ENCODE measurements at places on chromosomes 1 and 21. TPM values are rescaled to one million over a fixed set of nuclear protein-coding genes. Genes with fewer than 3 reads are reported as not detected.

- peaks cover 9% of the 10 kb centered on the region for H3K27me3 ChIP-seq
- no peaks in the 10 kb centered on the region for H3K36me3 ChIP-seq
- no peak for DNase-seq
- H3K27ac ChIP-seq = no peak overlapping the region
- H3K4me3 ChIP-seq = no peak overlapping the region
- peaks cover 16% of the 10 kb centered on the region for H3K4me1 ChIP-seq
Measured at GRCh38 chr1:47940326-47940725, 56.9 kb downstream of the TRABD2B start.

The FCRL1 gene
- not detected for total RNA-seq

DNA sequence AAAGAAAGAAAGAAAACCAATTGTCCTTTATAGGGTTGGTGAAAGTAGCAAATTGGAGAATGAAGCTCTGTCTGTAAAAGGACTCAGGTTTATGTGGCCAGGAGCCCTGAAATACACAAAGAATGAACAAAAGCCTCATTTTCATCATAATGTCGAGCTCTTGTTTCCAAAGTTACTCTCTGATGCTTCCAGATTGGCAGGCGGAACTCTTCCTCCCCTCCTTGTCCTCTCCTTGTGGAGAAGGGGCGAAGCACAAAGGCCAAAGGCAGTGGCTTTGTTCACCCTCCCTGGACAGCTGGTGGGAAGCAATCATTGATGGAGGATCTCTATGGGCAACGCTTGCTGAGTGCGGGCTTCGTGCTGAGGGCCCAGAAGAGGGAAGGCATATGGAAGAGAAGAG lies 5.6 kb downstream of the CA6 start:
- H3K4me1 ChIP-seq = peaks cover 5% of the 10 kb centered on the region
- H3K27me3 ChIP-seq = no peaks in the 10 kb centered on the region
- no peaks in the 10 kb centered on the region for H3K36me3 ChIP-seq
- H3K4me3 ChIP-seq = no peak overlapping the region

The SIPA1L2 gene
- total RNA-seq = 127 TPM

- DNase-seq = no peak
- no peak overlapping the region for H3K27ac ChIP-seq
- no peaks in the 10 kb centered on the region for H3K27me3 ChIP-seq
Measured at GRCh38 chr1:92797961-92798360, 13.1 kb upstream of the EVI5 start.

- peaks cover 21% of the 10 kb centered on the region for H3K4me1 ChIP-seq
- no peak overlapping the region for H3K27ac ChIP-seq
- DNase-seq = no peak
- no peak overlapping the region for H3K4me3 ChIP-seq
Measured at GRCh38 chr21:33839806-33840205, 75.8 kb downstream of the ATP5PO start.
